NCI-H2227 treated with DMSO at 0.1 percent for 48 hours (cell line): ENCODE measurements at places on chromosomes 6 and 20.

DNA sequence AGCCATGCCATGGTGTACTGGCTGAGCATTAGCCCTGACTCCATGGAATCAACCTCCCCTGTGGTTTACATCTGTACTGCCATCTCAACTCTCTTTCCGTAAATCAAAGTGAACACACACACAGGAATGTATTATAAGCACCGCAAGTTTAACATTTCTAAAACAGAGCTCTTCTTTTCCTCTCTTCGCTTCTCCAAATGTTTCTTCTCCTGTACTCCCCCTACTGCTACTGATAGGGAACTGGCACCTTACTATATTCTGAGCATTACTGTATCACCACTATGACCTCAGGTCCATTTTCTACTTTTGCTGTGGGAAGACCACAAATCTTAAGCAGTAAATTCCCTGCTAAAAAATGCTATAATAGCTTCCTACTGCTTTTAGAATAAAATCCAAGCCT lies 101.2 kb downstream of the NUS1 start:
- no peak for DNase-seq

DNA sequence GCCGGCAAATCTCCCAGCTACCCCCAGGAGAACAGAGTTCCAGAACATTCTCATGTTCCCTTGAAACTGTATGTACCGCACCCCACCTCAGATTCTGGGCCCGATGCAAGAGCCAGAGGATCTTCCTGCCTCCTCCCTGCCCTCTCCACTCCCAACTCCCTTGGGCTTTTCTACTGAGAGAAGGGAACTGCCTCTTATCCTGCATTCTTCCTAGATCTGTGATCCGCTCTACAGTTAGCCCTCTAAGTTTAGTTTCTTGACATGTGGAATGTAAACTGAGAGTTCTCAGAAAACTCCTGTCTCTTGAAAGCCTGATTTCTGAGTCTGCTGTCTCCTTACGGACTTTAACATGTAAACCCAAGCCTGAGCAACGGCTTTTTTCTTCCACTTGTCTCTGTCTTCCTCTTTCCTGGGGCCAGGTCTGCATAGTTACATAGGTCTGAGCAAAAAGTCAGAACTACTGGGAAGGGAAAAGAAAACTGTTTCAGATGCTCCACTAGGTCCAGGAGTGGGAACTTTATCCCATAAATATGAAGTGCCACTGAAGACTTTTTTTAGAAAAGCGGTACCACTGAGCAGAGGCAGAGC lies 86.5 kb upstream of the TNFAIP3 start:
- DNase-seq = no peak

- no peak for DNase-seq
Observed at GRCh38 chr6:30768634-30769087, 24.3 kb upstream of the IER3 start.

DNA sequence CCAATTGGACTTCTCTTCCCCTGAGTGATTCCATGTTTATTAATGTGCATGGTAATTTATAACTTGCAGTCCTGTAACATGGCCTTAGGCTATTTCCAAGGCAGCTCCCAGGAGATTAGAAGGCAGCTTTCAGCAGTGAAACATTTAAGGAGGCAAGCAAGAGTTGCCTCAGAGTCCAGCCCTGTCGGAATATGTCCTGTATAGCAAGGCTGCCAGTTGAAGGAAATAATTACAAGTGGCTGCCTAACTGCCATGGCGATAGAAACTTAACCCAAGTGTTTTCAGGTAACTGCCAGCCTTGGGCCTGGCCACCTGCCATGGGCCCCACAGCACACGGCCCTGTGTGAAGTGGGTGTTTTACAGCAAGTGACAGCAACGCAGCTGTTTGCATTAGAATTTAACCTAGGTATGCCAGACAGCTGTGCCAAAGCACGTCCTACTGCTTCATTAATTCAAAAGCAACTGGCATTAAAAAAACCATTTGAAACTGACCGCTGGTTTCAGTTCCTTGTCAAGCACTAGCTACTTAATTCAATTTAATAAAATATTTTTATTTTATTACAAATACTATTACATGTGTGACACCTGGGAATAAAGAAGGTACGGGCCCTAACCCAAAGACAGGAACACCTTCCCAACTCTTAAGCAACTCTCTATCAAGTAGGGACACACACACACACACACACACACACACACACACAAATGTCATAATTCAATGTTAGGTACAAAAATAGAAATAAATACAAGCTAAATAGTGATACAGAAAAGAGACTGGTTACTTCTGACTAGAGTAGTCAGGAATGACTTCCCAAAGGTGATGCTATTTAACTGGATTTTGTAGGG lies 151.8 kb upstream of the HEY2 start:
- DNase-seq = no peak

DNA sequence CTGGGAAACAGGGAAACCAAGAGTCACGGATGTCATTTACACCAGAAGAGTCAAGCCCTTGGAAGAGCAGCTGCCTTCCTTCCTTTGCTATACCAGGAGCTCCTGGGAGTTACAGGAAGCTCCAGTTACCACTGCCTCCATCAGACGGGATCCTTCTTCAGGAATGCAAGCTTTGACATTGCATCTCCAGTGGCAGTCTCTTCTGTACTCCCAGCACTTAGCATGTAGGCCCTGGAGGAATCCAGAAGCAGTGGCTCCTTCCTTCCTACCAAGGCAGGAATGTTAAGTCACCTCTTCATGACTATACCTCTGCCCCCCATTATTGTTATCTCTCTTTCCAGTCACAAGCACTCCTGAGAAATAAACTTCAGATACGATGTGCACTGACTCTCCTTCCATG lies 836.0 kb downstream of the MAFB start:
- DNase-seq = no peak

- no peak for DNase-seq
Observed at GRCh38 chr20:51715856-51716185, 52.4 kb downstream of the ATP9A start.

GRCh38 chr6:42331019-42331418 lies 113.4 kb upstream of the MRPS10 start:
- no peak for DNase-seq

- no peak for DNase-seq
Observed at GRCh38 chr6:158465747-158466146, 94.1 kb upstream of the TMEM181 start.

DNA sequence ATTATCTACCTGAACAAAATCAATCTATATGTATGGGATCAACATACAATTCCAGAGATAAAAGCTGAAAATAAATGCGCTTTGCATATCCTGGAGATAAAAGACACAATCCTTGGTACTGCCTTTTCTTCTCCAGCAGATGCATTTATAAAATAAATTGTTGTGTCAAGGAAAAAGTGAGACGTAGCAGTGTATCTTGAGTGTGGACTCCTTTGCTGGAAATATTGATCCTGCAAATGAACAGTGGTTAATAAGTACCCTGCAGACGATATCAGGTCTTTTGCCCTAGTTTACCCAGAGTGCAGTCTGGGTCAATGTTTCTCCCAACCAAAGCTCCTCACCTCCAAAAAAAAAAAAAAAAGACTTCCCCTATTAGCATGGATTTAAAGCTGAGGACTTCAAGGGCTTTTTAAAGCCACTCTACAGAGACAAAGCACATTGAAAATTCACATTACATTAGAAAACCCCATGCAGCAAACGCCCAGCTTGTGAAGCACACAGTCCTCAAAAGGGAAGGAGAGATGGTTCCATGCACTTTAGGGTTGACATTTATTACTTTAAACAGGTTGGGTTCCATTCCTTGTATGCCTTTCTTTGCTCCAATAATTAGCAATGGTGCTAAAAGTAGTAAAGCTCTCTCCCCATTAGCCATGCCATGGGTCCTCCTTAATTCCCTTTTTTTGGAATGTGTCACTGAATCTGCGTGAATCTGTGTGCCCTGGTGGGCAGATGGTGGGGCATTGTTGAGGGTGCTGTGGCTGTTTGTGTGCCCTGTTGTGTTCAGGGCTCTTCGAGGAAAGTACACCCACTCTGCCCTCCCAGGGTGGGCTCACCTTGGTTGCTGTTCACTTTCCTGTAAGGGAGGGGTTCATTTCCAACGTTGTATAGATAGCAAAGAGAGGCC lies 21.1 kb downstream of the FOXA2 start:
- DNase-seq = no peak

GRCh38 chr20:61118429-61119224 lies 133.4 kb upstream of the CDH4 start:
- DNase-seq = no peak

GRCh38 chr20:24991897-24992486 lies 559 bp downstream of the APMAP start:
- DNase-seq = no peak

DNA sequence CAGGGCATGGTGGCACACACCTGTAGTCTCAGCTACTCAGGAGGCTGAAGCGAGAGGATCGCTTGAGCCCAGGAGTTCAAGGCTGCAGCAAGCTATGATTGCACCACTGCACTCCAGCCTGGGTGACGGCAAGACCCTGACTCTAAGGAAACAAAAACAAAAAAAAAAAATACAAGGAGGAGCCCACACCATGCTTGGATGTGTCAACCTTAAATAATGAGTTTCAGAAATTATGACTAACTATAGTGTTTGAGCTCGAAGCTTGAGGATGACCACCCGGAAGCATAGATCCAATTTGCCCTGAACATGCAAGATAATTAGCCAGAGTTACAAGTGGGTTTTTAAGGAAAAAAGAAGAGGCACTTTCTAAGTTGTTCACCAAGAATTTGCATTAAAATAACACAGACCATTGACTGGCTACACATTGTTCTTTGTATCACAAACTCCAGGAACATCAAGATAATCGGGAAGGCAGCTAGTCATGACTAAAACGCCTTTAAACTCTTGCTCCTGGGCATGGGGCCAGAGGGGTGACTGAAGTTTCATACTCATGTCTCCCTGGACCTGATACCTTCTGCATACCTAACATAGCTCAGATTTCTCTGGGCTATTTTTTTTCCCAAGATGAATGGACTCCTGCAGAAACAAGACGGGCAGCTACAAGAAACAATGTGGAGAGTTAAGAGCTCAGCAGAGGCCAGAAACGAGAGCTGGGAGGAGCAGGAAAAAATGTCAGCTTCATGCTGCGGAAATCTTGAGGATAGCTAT lies 289.6 kb downstream of the PREX1 start:
- DNase-seq = no peak

DNA sequence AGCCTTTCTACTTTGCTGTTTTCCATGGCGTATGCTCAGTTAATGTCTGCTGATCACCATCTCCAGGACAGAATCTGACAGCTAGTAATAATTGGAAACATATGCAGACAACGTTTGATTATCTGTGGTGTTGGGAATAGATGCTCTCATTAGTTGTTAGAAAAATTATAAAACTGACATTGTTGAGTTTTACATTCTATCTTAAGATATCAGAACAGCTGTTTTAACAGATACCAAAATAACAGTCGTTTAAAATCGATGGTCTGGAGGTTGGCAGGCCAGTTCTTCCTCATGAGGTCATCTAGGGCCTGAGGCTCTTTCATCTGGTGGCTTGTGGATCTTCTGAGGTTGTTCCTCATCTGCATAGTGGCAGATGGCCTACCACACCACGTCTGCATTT lies 137.6 kb downstream of the AIG1 start:
- DNase-seq = no peak

DNA sequence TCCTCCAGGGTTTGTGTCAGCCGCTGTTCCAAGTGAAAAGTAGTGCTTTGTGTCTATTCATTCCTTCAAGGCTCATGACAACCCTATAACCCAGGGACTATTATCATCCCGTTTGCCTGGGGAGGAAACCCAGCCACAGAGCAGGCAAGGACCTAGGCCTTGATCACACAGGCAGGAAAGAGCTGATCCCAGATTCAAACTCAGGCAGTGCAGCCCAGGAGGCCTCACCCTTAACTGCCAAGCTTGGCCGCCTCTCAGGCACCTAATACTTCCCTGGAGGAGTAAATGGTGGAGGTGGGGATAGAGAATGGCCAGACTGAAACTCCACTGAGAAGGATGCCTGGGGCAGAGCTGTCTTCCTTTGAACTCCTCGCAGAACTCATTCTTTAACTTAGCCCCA lies 215.1 kb upstream of the QKI start:
- no peak for DNase-seq

DNA sequence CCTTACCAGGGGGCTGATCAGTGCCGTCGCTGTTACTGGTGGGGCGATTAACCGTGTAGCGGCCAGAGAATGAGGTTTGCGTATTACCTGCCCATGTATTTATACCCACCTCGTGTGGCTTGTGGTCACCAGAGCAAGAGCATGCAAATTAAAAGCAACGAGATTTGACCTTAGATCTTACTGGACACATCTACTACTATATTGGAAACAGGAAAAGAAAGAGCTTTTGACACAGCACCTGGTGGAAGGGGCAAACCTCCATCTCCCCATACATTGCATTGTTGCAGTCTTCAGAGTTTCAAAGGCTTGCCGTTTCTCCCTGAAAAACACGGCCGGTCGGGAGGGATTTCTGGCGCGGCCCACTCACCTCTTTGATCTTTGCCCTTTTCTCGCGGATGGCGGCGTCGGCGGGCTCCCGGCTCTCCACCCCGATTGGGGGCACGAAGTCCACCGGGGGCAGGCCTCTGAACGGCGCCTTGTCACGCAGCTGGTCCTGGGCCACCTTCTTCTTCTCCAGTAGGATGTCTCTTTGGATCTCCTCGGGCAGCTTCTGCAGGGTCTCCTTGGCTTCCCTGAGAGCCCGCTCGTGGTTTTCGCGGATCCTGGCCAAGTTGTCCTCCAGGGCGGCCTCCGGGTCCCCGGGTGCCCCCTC lies 1.3 kb downstream of the MAN1A1 start:
- DNase-seq = no peak

- no peak for DNase-seq
Observed at GRCh38 chr6:36840432-36841403, 1.5 kb upstream of the CPNE5 start.

GRCh38 chr6:125717120-125717731 lies 32.2 kb upstream of the HEY2 start:
- no peak for DNase-seq

DNA sequence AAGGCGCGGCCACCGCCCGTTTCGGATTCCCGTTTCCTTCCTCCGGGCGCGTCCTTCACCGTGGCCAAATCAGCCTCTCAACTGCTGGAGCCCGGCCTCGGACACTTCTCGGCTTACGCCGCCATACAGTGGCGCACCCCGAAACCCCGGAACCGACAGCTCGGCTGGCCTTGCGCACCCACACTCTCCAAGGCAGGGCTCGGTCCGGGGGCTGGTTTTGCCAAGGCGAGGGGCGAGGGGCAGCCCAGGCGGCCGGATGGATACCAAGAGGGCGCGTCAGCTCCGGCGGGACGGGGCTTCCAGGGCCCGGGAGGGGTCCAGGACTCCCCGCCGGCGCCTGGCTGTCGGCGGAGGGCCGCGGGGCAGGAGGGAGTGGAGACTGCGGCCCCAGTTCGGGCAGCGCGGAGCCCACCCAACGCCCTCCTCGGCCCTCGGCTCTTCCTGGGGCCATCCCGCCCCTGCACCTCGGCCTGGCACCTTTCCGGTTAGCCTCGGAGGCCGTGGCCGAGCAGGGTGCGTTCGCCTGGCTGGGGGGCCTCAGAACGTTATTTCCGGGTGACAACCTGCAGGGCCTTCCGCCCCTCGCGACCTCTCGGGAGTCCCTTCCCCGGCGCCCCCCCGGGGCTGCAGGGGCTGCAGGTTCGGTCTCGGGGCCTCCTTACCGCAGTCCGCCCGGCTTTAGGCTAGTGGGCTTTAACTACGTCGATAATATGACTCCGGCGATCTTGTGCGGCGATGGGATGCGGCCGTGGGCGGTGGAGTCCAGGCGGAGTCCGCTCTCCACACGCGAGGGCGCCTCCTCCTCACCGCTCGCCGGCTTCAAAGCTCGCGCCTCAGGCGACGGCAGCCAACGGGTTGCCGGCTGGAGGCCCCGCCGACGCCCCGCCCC lies 697 bp upstream of the CEP43 start:
- DNase-seq = no peak

GRCh38 chr6:81694207-81694606 lies 58.3 kb downstream of the TENT5A start:
- DNase-seq = no peak
